ENCODE measurements at places on chromosomes 2 and 18.

DNA sequence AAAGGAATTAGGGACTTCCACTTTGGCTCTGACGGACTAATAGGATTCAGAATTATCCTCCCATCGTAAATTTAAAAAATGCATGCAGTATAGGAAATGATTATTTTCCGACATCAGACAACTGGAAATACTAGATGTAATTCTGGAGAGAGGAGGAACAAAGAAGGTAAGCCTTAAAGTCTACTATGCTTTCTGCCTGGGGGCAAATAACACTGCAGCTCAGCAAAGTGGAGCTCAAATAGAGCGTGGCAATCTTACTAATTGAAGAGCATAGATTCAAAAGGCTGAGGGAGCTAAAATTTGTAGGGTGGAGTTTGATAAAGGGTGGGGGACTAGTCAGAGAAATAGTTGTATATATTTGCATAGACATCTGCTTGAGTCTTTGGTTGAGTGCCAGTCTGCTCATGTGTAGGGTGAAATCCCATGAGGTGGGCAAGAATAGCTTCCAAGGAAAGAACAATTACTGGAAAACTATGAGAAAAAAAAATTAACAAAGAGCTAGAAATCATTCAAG lies 23.8 kb downstream of the COPS8 start:
- no peak for DNase-seq

DNA sequence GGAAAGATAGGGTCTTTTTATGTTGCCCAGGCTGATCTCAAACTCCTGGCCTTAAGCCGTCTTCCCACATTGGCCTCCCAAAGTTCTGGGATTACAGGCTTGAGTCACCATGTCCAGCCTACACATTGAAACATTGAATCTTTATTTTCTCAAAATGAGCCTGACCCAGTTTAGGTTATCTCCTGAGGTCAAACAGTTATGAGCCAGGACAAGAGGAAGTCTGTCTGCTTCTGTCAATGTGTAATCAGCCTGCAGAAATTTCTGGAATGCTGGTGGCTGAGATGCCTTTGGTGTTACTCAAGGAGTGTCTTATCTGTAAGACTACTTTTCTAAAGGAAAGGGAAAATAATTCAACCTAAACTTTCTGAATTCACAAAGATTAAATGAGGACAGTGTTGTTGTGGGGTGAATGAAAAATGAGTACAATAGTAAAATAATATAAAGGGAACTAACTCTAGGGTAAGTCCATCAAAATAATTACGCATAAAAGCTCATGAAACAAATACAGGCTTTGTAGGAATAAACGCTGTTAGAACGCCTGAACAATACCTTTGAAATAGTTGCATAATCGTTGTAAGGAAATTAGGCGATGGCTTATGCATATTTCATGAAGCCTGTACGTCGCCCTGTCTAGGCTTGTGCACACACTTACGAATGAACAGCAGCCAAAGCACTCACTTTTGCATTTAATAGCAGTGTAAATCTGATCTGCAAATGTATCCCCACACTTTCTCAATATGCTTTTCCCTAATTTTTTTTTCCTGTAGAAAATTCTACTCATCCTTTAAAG lies 260.8 kb downstream of the RDH14 start:
- DNase-seq = no peak

- DNase-seq = no peak
Measured at GRCh38 chr18:11789716-11790510, 61.3 kb upstream of the CHMP1B start.

- DNase-seq = peak; percentile 2
Measured at GRCh38 chr2:230899287-230899686, 25.8 kb downstream of the GPR55 start.

- DNase-seq = no peak
Measured at GRCh38 chr18:78610179-78610578, 369.4 kb upstream of the SALL3 start.

DNA sequence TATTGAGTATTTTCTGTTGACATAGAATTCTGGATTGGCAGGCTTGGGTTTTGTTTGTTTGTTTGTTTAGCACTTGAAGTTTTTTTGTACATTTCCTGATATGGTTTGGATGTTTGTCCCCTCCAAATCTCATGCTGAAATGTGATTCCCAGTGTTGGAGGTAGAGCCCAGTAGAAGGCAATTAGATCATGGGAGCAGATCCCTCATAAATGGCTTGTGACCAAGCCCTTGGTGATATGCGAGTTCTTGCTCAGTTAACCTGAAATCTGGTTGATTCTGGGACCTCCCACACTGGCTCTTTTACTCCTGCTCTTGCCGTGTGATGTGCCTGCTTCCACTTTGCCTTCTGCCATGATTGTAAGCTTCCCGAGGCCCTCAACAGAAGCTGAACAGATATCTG lies 98.0 kb downstream of the PTPN4 start:
- no peak for DNase-seq

GRCh38 chr2:122885436-122885835 lies 1130.0 kb downstream of the TSN start:
- DNase-seq = no peak

DNA sequence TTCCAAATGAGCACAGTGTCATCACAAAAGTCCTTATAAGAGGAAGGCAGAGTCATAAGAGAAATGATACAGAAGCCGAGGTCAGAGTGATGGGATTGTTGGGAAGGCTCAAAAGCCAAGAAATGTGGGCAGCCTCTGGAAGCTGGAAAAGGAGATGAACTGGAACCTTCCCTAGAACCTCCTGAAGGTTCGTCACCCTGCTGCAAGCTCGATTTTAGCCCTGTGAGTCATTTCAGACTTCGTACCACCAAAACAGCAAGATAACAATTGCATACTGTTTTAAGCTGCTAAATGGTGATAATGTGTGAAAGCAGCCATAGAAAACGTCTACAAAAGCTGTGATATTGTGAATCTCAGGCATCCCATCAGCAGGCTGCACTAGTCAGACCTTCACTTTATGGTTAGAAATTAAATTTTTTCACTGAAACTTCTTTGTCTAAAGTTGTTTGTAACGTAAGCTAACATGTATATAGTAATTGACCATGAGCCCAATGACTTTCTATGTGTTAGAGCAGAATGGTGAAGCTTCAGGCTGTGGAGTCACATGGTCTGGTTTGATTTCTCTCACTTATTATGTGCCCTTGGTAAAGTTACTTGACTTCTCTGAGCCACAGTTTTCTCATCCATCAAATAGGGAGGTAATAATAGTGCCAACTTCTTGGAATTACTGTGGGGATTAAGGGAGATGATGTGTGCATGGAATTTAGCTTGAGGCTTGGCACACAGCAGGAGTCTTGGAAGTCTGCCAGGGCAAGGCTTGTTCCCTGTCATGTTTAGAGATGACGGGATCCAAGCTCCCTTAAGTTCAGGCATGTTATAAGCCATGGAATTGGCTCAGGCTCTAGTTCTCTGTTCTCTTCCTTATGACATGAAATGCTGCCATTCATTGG lies 132.0 kb upstream of the CCDC195 start:
- no peak for DNase-seq

GRCh38 chr2:85291425-85292023 lies 36.3 kb downstream of the TGOLN2 start:
- DNase-seq = no peak

DNA sequence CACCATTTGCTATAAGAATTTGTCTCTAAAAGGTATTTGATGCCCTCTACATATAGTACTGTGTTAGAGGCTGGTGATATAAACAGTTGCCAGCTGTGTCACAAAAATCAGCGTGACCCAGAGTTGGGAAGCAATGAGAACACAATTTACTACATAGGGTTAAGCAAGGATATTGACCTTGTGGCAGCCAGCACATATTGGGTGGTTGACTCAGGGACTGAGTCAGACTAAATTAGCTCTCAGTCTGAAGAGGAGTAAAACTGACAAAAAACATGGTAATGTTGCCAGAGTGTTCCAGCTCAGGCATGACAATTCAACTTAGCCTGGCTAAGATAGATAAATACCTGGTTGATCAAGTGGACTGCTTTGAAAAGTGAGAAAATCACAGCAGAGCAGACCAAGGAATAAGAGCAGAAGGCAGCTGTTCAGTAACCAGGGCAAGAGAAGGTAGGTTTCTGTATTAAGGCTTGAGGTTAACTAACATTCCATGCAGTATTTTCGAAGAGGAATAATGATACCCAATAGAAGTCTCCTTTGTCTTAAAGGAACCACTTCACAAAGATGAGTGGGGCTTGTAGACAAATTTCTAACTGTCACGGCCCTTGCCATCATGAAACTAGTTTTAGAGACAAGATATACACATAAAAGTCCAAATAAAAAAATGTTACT lies 108.2 kb upstream of the ERBB4 start:
- DNase-seq = no peak

DNA sequence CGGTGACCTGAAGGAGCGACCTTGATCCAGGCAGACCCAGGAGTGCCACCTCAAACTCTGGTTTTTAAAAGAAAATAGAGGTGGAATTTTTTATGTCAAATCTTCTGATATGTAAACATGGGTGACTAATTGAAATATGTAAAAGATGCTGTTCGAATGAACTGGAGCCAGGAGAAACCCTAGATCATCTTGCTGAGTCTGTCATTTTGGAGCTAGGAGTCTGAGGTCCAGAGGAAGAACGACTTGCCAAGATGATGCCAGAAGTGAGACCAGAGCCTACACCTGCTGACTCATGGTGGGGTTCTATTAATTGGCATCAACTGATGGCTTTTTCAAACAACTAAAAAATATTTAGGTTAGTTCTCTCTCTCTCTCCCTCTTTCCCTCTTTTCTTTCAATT lies 74.1 kb downstream of the ACAA2 start:
- DNase-seq = no peak

DNA sequence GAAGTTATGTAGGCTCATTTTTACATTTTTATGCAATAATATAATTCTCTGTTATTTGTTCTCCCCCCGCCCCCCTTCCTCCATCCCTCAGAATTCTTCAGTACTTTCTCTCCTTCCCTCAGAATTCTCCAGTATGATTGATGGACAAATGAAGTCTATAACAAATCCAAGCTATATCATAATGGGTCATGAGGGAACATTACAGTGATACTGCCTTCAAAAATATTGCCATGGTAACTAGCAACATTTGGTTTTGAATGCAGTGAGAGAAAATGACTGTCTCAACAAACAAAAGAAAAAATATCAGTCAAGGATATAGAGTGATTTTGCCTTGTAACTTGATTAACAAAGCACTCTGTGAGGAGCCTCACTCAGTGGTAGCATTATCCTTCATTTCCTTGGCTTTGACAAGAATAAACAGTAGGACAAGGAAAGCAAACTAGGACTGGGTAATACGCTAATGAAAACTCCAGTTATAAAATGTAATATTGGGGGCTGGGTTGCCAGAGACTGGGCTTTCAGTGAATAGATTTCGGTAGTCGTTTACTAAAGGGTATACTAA lies 392.9 kb upstream of the CRIM1 start:
- no peak for DNase-seq

- DNase-seq = no peak
Measured at GRCh38 chr2:28557389-28558131, 61.7 kb downstream of the PLB1 start.

DNA sequence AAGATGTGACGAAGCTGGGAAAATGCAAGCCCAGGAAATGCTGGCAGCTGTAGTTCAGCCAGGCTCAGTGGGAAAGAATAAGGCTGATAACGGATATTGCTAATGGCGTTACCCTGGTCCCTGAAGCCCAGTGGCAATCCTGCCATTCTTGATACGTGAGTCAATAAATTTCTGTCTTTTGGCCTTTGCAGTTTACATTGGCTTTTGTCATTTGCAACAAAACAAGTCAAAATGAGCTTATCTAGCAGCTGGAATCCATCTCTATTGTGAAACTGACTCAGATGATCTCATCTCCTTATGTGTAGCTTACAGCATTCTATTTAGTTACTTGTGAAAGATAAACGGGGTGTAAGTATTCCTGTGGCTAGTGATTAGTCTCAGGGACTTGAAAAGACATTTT lies 43.8 kb downstream of the ARL6IP6 start:
- DNase-seq = no peak

DNA sequence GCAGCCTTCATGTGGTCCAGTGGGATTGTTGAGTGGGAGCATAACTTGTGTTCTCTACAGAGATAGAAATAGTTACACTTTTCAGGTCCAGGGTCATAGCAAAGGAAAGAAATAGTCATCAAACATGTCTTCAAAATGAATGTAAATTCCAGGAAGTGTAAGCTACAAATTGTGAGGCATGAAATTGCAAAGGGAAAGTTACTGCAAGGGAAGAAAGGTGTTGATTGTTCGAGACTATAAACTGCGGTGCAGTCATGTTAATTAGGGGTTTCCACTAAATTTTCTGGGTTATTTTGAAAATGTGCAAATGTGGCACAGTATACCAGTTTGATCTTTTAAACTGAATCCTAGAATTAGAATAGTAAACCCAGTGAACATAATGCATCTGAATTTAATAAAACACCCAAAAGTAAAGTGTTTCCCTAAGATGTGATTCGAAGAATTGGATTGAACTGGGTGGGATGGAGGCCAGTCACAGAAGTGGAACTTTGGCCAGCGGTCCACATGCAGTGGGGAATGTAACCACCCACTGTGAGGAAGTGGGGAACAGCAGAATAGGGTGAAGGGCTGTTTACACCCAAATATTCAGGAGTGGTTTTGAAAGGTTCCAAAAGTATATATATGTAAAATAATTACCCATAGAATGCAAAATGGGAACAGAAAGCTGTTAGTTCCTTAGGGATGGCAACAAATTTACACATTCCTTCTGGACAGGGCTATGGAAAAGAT lies 126.5 kb upstream of the CCDC68 start:
- DNase-seq = no peak

DNA sequence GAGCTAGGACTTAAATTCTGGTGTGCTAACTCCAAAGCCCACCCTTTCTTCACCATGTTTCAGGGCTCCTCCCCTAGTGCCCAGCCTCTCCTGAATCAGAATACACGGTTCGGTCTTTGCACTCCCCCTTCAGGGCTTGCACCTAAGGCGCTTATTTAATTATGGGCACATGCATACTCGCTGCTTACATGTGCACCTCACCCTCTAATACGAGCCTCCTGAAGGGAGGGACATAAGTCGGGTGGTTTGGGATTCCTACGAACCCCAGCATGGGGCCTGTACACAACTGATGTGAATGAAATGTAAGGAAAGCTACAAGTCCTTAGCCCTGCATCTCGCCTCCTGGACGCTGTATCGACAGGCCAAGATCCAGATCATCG lies 435 bp downstream of the IFT172 start:
- DNase-seq = no peak

DNA sequence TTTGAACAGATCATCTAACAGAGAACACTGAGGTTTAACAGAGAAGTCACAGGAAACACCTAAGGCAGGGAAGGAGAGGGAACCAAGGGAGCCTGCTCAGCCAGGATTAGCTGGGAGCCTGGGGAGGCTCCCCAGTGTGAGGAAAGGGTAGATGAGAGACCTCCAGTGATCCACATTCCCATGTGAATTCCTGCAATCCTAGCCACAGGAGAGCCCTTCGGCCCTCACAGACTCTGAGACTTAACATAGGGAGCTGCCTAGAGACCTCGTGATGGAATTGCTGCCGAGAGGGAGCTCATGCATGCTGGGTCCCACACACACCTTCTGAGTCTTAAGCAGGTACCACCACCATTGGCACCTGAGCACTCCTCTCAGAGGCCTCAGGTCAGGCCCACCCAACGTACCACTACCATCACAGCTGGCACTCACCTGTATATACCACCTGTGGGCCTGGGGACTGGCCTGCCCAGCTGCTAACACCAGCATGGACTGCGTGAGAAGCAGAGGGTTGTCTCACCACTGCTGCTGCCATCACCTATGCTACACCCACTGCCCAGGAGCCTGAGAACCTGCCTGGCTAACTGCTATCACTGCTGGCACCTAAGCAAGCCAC lies 225.9 kb upstream of the RASGRP3 start:
- DNase-seq = no peak
